Naive thymus-derived CD4-positive, alpha-beta T cell (primary cell): ENCODE measurements at places on chromosomes 6 and 20. TPM values are rescaled to one million over a fixed set of nuclear protein-coding genes. Genes with fewer than 3 reads are reported as not detected.

- DNase-seq, result no peak
- H3K4me3 ChIP-seq, result no peak overlapping the region
- no peaks in the 10 kb centered on the region for H3K27me3 ChIP-seq
- no peak overlapping the region for H3K27ac ChIP-seq
Measured at GRCh38 chr6:159715166-159715565, 12.1 kb upstream of the WTAP start.

- DNase-seq, result no peak
- no peak overlapping the region for H3K4me3 ChIP-seq
- H3K27ac ChIP-seq, result no peak overlapping the region
- no peaks in the 10 kb centered on the region for H3K4me1 ChIP-seq
- H3K36me3 ChIP-seq, result no peaks in the 10 kb centered on the region
- H3K27me3 ChIP-seq, result no peaks in the 10 kb centered on the region
Measured at GRCh38 chr6:134323698-134324097, 5.8 kb upstream of the SGK1 start.

GRCh38 chr6:165627366-165627765 is 35.7 kb downstream of the PDE10A start:
- no peaks in the 10 kb centered on the region for H3K27me3 ChIP-seq
- no peaks in the 10 kb centered on the region for H3K36me3 ChIP-seq
- no peak overlapping the region for H3K4me3 ChIP-seq
- H3K4me1 ChIP-seq, result no peaks in the 10 kb centered on the region

DNA sequence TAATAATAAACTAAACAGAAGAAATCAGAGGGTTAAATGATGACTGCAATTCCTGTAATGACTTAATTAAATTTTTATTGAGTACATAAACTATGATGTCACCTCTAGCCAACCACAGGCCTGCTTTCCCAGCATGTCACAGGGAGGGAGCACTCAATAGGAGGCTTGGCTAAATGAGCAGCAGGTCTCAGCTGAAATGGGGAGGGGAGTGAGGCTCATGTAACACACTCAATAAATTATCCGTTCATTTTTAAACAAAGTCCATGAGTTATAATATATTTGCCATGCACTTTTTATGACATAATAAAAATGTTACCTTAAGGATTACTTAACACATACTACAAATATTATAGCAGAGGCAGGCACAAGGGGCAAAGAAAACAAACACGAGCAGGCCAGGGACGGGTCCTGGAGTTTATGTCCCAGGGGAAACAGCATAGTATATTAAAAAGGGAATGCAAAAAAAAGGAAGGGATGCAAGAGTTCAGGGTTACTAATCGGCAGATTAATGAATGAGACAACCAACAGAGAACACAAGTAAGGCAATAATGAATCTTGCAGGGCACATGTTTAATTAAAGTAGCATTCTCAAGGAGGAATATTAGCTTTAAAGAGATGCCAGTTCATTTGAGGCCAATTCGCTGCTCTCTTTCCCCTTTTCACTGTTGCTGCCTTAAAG is 27.1 kb upstream of the FAM83C start:
- H3K27ac ChIP-seq, result no peak overlapping the region
- H3K27me3 ChIP-seq, result no peaks in the 10 kb centered on the region
- no peak overlapping the region for H3K4me3 ChIP-seq
- H3K4me1 ChIP-seq, result no peaks in the 10 kb centered on the region

DNA sequence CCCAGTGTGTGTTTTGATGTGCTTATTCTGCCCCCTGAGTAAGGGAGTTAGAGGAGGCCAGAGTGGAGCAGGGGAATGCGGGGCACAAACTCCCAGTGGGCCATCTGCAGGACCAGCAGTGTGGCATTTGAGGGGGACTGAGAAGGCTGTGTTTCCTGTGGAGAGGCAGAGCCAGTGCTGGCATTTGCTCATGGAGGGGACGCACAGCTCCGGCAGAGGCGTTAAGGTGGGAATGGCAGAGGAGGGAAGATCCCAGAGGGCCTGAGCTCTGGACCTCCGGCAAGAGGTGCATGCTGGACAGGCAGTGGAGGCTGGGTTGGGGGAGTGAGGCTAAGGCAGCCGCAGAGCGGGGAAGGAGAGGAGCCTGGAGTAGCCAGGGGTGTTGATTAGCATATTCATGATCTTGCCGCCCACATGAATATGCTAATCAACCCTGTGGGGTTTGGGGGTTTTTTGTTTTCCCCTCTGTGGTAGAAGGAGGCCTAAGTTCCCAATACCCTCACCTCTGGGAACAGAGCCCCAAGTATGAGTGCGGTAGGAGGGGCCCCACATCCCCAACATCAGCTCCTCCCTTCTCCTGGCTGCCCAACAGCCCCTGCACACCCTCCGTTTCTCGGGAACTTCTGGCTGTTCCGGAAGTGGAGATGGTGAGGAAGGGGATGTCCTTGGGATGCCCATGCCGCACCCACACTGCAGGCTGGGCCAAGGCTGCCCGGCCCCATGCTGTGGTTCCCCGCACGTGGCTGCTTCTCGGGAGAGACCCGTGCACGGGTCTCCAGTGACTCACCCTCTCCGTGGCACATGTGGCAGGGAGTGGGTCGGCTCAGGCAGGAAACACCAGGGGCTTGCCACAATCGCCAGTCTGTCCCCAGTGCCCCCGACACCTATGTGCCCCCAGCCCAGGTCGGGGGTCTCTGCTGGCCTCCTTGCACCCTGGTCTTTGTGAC is 33.8 kb downstream of the DLGAP4 start:
- no peak overlapping the region for H3K27ac ChIP-seq
- peaks cover 3% of the 10 kb centered on the region for H3K27me3 ChIP-seq
- DNase-seq, result no peak
- no peaks in the 10 kb centered on the region for H3K36me3 ChIP-seq
- no peak overlapping the region for H3K4me3 ChIP-seq
- H3K4me1 ChIP-seq, result no peaks in the 10 kb centered on the region

DNA sequence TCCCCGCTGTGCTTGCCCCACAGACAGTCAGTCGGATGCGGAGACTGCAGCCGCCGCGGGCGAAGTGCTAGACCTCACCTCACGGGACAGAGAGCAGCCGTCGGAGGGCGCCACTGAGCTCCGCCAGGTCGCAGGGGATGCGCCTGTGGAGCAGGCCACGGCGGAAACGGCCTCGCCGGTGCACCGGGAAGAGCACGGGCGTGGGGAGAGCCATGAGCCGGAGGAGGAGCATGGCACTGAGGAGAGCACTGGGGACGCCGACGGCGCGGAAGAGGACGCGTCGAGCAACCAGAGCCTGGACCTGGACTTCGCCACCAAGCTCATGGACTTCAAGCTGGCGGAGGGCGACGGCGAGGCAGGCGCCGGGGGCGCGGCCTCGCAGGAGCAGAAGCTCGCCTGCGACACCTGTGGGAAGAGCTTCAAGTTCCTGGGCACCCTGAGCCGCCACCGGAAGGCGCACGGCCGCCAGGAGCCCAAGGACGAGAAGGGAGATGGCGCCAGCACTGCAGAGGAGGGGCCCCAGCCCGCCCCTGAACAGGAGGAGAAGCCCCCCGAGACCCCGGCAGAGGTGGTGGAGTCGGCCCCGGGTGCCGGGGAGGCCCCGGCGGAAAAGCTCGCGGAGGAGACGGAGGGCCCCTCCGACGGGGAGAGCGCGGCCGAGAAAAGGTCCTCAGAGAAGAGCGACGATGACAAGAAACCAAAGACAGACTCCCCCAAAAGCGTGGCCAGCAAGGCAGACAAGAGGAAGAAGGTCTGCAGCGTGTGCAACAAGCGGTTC is 66.4 kb downstream of the SSR1 start:
- no peak for DNase-seq
- H3K27me3 ChIP-seq, result no peaks in the 10 kb centered on the region
- no peak overlapping the region for H3K27ac ChIP-seq
- no peak overlapping the region for H3K4me3 ChIP-seq

DNA sequence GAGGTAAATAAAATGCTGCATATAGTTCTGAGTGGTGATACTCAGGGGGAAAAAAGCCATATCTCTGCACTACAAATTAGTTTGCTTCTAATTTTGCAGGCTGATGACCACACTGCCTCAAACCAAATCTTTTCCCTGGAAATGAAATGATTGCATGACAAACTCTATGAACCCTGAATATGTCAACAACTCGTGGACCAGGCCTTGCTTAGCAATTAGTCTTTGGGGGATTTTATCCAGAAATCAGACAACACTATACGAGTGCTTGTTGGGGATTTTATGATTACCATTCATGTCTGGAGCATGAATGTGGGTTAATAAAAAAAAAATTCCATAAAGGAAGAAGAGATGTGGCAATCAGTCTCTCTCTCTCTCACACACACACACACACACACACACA is 42.0 kb downstream of the SOBP start:
- DNase-seq, result no peak
- H3K4me1 ChIP-seq, result no peaks in the 10 kb centered on the region
- no peaks in the 10 kb centered on the region for H3K36me3 ChIP-seq
- H3K27ac ChIP-seq, result no peak overlapping the region
- H3K4me3 ChIP-seq, result no peak overlapping the region
- no peaks in the 10 kb centered on the region for H3K27me3 ChIP-seq

- H3K27ac ChIP-seq, result no peak overlapping the region
- no peaks in the 10 kb centered on the region for H3K4me1 ChIP-seq
- H3K36me3 ChIP-seq, result no peaks in the 10 kb centered on the region
- DNase-seq, result no peak
- no peaks in the 10 kb centered on the region for H3K27me3 ChIP-seq
Measured at GRCh38 chr6:80519811-80520594, 413.5 kb downstream of the BCKDHB start.

- H3K27me3 ChIP-seq, result no peaks in the 10 kb centered on the region
- no peak overlapping the region for H3K27ac ChIP-seq
- no peak overlapping the region for H3K4me3 ChIP-seq
- peaks cover 4% of the 10 kb centered on the region for H3K4me1 ChIP-seq
- DNase-seq, result no peak
- no peaks in the 10 kb centered on the region for H3K36me3 ChIP-seq
Measured at GRCh38 chr20:25749649-25750048, 53.0 kb upstream of the ZNF337 start.

GRCh38 chr6:89073014-89073620 is 7.4 kb upstream of the PNRC1 start:
- no peak overlapping the region for H3K27ac ChIP-seq
- H3K36me3 ChIP-seq, result no peaks in the 10 kb centered on the region
- no peaks in the 10 kb centered on the region for H3K27me3 ChIP-seq
- no peaks in the 10 kb centered on the region for H3K4me1 ChIP-seq

GRCh38 chr6:110795271-110795670 is 20.0 kb downstream of the CDK19 start:
- H3K27me3 ChIP-seq, result no peaks in the 10 kb centered on the region
- H3K36me3 ChIP-seq, result no peaks in the 10 kb centered on the region
- H3K4me1 ChIP-seq, result no peaks in the 10 kb centered on the region
- DNase-seq, result no peak
- no peak overlapping the region for H3K4me3 ChIP-seq

DNA sequence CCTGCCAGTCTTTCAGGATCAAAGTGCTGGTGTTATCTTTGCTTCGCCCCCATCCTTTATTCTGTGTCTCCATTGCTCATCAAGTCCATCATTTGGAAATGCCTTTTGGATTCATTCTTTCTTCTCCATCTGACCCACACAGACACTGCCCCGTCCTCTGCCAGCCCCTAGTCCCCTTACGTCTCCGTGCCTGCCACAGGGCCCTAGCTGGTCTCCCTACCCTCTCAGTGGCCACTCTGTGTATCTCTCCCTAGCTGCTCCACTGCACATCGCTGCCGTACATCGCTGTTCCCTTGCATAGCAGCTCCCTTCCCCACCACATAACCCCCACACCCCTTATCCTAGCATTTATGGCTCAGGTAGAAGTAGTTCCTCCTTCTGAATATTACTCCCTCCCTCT is 15.7 kb downstream of the PPP1R3G start:
- H3K36me3 ChIP-seq, result no peaks in the 10 kb centered on the region
- H3K27ac ChIP-seq, result no peak overlapping the region
- H3K27me3 ChIP-seq, result no peaks in the 10 kb centered on the region
- H3K4me1 ChIP-seq, result no peaks in the 10 kb centered on the region
- no peak overlapping the region for H3K4me3 ChIP-seq

DNA sequence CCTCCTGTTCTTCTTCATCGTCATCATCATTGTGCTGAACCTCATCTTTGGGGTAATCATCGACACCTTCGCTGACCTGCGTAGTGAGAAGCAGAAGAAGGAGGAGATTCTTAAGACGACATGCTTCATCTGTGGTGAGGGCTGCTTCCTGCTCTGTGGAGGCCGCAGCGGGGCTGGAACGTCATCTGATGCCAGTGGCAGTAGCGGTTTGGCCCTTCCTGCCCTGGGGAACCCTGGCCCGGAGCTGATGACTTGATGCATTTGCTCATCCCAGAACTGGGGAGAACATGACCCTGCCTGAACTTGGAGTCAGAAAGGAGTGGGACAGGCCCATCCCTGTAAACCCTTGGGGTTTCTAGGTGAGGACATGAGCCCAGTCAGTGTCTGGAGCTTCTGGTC is 18.7 kb downstream of the UQCC2 start:
- H3K27ac ChIP-seq, result peak overlapping the region; percentile 80
- peaks cover 60% of the 10 kb centered on the region for H3K4me1 ChIP-seq
- peak; percentile 59 for DNase-seq
- H3K36me3 ChIP-seq, result no peaks in the 10 kb centered on the region

DNA sequence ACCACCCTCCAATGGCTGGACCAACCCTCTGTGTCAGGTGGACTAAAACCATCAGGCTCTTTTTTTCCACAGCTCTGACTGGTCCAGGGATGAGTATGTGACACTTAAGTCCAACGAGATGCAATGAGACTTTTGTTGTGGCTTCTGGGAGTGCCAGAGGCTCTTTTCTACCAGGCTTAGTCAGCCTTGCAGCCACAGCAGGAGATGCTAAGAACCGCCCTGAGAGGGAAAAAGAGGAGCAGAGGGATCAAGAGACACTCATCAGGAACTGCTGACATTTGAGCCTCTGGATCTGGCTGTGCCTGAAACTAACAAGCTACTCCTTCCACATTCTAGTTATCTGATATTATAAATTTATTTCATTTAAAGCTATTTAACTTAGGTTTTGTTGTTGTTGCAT is 270.9 kb upstream of the SULF2 start:
- no peaks in the 10 kb centered on the region for H3K36me3 ChIP-seq
- DNase-seq, result no peak
- no peak overlapping the region for H3K4me3 ChIP-seq
- H3K27me3 ChIP-seq, result no peaks in the 10 kb centered on the region
- H3K27ac ChIP-seq, result no peak overlapping the region

DNA sequence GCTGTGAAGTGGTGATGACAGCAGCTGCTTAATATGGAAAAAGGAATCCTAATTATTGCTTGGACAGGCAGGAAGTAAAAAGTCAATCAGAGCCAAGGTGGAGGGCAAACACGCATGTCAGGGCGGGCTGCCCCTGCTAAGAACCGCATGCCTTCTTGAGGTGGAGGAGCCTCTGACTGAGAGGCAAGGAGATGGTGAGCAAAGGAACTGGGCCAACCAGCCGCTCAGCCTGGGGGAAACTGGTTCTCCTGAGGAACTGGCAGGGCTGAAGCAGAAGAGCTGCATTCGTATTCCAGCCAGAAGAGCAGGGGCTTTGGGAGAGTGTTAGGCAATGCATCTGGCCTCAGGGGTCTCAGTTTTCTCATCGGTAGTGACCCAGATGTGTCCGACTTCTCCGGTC is 13.1 kb upstream of the MLN start:
- no peak for DNase-seq
- H3K27ac ChIP-seq, result no peak overlapping the region
- H3K4me3 ChIP-seq, result no peak overlapping the region
- peaks cover 6% of the 10 kb centered on the region for H3K27me3 ChIP-seq
- H3K4me1 ChIP-seq, result no peaks in the 10 kb centered on the region
- no peaks in the 10 kb centered on the region for H3K36me3 ChIP-seq

Gene NKX2-2
- not detected in 2 replicates for total RNA-seq

Gene BPI
- 0.29 TPM for total RNA-seq

Gene PRDM13
- not detected for total RNA-seq

Gene FKBP1C
- not detected for total RNA-seq

Gene OR2B6
- total RNA-seq, result not detected in 2 replicates

Gene SPDEF
- not detected in 2 replicates for total RNA-seq

Gene SLC12A5
- total RNA-seq, result not detected

Gene GGTLC1
- not detected for total RNA-seq

Gene METTL24
- not detected in 2 replicates for total RNA-seq

Gene TMEM74B
- total RNA-seq, result not detected

Gene LTA
- 12.3 TPM for total RNA-seq

Gene NANP
- total RNA-seq, result 1.6 TPM

Gene SNAI1
- total RNA-seq, result 0.27 TPM
